ENCODE measurements at places on chromosomes 7 and 10.
A peak's percentile ranks its signal among the peaks of the same experiment; 100 is the strongest.

- peak; percentile 68 for DNase-seq
Measured at GRCh38 chr10:105974803-105975456, 1189.6 kb downstream of the SORCS1 start.

DNA sequence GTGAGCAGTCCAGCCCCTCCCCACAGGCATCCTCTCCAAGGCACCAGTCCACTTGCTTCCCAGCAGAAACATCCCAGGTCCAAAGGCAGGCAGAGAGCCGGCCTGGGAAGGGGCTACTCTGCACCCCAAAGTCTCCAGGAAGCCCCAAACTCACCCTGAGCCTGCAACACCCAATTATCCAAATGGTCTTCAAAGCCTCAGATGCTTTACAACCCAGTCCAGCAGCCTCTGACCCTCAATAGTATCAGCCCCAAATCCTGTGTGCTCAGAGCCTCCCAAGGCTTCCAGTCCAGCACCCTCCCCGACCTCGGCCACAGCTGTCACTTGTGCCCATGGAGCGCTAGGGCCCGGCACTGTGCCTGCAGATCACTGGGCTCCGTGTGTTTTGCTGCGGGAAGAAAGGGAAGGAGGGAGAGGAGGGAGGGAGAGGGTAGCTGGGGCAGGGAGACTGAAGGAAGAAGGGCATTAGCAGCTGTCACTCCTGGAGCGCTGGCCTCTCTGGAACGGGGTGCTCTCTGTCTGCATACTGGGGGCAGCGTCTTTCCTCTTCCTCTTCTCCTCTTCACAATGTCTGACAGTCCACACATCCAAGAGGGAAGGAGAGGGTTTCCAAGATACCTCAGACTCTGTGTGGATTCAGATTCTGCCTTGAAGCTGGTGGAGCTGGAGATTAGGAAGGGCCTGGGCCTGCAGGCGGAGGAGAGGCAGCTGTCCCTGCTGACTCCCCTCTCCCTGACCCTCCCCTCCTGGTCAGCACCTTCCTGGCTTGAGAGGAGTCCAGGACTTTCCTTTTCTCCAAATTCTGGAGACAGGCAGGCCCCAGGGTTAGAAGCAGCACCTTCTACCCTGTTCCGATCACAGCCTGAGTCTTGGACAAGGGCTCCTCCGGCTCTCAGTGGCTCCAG, 13.2 kb downstream of the CALML5 start:
- DNase-seq, result no peak

- DNase-seq, result no peak
Measured at GRCh38 chr10:125283191-125283835, 123.0 kb upstream of the CTBP2 start.

DNA sequence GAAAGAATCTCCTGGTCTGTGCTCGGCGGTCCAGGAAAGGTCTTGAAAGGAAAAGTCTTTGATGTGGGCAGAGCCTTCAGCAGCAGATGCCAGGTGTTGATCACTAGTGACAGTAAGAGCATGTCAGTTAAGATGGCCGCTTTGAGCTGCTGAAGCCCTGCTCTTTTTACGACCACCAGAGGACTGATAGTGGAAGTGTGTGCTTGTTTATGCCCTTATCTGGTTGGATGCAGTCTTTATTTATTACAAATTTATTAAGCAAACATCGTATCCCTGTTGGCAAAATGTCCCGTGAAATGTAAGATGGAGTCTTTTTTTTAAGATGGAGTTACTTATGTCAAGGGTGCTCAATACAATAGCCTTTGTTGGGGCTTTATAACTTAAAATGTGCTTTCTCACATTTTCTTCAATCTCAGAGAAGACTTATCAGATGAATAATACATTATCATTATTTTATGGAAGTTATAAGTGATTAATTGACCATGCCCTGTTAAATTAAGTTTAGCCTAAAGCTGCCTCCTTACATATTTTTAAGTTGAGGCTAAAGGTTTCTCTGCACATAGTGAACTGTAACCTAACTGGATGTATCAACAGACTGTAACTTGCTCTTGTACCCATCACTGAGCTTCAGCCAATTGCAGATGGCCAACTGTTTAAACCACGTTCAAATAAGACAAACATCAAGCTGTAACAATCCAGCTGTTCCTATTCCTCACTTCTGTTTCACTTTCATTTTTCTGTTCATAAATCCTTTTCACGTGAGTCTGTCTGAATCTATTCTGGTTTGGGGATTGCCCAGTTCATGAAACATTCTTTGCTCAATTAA, 97.4 kb upstream of the PIK3CG start:
- DNase-seq, result peak; percentile 60

DNA sequence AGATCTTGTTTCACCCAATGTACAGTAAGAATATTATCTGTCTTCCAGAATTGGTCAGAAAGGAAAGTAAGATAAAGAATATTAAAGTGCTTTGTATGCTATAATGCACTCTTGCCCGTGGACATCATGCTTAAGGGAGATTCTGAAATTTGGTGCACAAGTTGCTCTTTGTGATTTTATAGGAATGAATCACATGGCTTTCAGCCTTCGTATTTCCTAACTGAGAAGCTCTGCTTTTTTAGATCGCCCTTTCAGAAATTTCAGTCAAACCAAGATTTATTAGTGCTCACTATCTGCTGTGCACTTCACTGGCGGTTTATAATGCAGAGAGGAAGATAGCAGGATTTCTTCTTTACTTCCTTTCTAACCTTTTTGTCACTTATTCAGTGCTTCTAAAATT, 1248.5 kb upstream of the LRRN3 start:
- no peak for DNase-seq

- peak; percentile 87 for DNase-seq
Measured at GRCh38 chr7:133703547-133703946, 423.6 kb upstream of the LRGUK start.

DNA sequence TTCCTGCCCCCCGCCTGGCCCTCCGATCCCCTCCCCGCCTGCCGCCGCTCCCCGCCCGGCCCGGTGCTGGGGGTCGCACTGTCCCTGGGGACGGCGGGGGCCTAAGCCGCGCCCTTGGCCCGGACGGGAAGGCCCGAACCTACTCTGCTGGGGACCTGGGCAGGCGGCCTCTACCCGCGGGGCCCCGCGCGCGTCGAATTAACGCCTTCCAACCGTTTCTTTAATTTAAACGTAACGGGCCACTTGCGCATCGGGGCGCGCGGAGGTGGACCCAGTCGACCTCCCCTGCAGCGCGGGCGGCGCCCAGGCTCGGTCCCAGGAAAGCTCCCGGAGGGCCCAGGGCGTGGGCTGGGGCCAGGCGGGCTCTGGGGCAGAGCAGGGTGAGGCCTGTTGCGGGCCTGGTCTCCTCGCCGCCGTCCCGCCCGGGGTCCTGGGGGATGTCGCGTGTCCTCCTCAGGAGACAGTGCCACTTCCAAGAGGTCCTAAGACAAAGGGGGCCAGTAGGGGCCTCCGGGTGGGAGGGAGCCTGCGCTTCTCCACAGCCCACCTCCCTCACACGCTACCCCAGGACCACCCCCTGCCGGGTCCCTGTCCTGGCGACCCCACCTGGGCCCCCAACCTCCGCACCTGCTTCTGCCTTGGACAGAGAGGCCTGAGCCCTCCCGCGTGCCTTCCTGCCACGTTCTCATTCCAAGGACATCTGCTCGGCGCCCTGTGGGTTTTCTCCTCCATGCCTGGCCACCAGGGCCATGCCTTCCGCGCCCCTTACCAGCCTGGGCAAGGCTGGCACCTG, 658 bp upstream of the PTPRN2 start:
- DNase-seq, result peak; percentile 16

GRCh38 chr10:118808601-118809356, 54.0 kb upstream of the CACUL1 start:
- no peak for DNase-seq

- no peak for DNase-seq
Measured at GRCh38 chr7:67619175-67619574, 622.5 kb downstream of the TYW1 start.

- DNase-seq, result peak; percentile 55
Measured at GRCh38 chr7:137462074-137462715, 118.7 kb upstream of the PTN start.

GRCh38 chr10:99532687-99533495, at the start of gene NKX2-3:
NKX2-3 (plus strand) TSS chr10:99532942; CDS start chr10:99533132, 190 bp downstream.
- DNase-seq, result no peak

DNA sequence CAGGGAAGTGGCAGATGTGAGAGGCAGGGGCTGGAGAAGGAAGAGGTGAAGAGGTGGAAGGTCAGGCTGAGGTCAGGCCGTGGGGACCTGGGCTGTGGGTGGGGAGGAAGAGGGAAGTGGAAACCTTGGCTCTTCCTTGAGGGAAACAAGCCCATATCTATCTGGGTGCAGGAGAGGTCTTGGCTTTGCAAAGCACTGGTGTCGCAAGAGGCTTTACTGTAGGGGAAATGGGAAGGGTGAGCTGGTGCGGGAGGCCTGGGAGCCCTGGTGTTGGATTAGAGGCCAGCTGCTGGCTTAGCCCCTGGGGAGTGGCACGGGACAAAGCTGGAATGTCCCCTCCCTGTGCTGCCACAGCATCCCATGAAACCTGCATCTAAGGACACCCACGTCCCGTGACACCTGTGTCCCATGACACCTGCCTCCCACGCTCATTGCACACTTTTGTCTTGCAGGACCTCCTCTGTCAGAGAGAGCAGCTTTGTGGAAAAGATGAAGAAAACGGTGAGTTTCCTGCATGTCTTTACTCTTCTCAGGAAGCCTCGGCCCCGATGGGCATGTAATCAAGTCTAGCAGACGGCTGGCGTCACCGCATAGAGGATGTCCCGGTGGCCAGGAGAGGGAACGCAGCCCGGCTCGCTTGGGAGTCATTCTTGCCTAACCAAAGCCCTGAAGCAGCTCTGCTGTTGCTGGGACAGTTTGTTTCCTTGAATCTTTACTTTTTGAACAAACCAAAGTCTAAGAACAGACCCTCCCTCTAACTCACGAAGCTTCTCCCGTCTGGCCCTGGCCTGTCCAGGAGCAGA, 22.2 kb downstream of the TMEM120A start:
- peak; percentile 48 for DNase-seq

- no peak for DNase-seq
Measured at GRCh38 chr10:44344727-44345126, 40.2 kb downstream of the CXCL12 start.

DNA sequence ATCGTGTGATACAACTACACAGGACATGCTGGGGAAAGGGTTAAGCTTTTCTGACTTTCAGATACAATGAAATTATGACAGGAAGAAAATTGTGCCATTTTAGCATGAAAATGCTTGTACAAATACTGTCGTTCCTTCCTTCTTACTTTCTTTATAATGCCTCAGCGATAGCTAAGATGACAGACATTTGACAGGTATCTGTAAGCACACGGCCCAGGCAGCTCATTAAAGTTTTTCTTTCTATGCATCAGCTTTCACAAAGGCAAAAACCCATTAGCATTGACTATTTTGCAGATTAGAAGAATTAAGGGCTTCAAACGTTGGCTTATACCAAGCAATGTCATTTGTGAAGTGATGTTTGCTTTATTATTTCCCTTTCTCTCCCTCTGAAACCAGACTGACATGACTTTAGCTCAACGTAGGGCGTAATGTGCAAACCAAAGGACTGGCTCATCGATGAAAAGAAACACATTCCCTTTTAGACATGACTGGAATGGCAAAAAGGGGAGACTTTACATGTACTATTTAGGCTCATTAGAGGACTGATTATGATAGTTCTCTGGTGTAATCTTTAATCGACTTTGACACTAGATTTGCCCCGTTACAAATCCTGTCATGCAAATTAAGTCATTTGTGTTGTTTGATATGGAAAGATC, 258.4 kb upstream of the SP8 start:
- DNase-seq, result no peak

DNA sequence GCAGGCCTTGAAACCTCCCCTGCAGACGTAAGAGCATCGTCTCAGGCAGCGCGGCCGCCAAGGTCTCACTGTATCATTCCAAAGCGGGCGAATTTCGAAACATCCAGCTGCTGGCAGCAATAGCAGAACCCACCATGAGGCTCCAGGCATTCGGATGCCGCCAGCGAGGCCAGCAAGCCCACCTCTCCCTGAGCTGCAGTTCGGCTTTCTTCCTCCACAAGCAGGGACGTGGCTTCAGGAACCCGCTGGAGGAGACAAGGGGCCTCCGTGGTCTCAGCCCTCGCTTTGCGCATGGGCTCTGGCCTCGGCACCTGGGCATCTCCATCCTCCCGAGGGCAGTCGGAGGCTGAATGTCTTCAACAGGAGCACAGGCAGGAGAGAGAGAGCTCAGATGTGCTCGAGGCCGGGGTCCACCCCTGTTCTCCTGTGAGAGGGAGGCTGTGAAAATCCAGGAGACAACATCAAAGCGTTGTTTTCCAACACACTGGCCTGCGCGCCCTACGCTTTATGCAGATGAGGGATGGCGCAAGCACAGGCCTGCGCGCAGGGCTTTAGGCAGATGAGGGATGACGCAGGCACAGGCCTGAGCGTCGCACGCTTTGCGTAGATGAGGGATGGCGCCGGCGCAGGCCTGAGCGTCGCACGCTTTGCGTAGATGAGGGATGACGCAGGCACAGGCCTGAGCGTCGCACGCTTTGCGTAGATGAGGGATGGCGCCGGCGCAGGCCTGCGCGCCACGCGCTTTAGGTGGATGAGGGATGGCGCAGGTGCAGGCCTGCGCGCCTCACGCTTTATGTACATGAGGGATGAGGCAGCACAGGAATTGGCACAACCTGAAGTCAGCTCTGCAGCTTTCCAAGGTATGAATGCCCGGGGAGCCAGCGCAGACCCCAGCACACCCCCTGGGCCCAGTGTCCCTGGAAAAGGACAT, 103.2 kb downstream of the WDR37 start:
- DNase-seq, result no peak

- no peak for DNase-seq
Measured at GRCh38 chr7:156626220-156626895, 14.2 kb upstream of the RNF32 start.

DNA sequence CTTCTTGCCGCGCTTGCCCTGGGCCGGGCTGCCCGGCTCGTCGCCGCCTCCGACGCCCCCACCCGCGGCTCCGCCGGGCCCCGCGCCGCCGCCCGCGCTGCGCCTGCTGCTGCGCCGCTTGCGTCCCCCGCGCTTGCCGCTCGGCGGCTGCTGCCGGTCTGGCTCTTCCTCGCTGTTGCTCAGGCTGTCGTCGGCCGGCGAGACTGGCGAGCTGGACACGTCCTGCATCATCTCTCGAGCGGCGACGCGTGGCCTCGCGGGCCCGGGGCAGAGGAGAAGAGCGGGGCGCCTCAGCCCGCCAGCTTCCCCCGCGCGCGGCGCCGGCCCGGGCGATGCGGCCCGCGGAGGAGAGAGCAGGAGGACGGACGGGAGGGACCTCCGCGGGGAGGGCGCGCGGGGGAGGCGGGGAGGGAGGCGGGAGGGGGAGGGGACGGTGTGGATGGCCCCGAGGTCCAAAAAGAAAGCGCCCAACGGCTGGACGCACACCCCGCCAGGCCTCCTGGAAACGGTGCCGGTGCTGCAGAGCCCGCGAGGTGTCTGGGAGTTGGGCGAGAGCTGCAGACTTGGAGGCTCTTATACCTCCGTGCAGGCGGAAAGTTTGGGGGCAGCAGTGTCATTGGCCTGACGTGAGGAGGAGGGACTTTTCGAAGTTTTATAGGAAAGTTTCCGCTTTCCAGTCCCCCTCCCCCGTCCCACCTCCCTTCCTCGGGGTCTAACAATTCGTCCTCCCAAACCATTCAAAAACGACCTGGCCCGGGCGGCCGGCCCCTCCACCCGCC, at the start of gene TWIST1:
Gene TWIST1 (minus strand): TSS at position 546 of the 779 bp plus-strand sequence. CDS start 315 bp downstream, at position 231.
- DNase-seq, result peak; percentile 99

- no peak for DNase-seq
Measured at GRCh38 chr7:113764401-113765035, 154.3 kb downstream of the PPP1R3A start.

All from foreskin fibroblast (primary cell).